CD4-positive, alpha-beta T cell treated with Interleukin-6 at 100 ng/mL for 8 hours (primary cell): ENCODE measurements at places on chromosomes 5 and 9.

DNA sequence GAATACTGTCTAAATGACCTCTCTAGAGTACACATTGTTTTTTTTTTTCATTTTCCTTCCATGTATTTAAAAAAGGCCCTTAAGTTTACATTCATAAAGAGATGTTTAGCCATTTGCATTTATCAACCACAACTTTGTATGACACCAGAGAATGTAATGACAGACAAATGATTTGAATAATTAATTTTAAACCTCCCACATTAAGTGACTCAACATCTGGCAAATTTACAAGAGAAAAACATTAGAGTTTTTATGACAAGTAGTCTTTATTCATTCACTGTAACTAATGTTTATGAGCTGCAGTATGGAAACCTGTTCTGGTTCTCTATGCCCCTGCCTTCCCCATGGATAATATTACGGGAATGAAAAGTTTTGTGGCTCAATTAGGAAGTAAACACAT lies 1093.8 kb upstream of the CDH9 start:
- no peak for DNase-seq

DNA sequence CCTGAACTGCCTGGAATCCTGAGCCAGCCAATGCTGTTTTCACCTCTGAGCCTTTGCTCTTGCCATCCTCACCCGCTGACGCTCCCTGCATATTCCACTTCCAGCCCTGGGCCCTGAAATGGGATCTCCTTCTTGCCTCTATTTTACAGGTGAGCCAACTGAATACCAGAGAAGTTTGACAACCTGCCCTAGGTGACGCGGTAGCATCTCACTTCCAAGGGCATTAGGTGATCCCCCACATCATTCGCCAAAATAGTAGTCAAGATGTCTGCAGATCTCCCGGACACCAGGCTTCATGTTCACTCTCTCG lies 43.5 kb downstream of the FOXI1 start:
- no peak for DNase-seq

- no peak for DNase-seq
Measured at GRCh38 chr9:114678795-114679194, 3.2 kb downstream of the TEX48 start.

GRCh38 chr5:135095052-135095715 lies 61.2 kb upstream of the PITX1 start:
- DNase-seq = no peak

DNA sequence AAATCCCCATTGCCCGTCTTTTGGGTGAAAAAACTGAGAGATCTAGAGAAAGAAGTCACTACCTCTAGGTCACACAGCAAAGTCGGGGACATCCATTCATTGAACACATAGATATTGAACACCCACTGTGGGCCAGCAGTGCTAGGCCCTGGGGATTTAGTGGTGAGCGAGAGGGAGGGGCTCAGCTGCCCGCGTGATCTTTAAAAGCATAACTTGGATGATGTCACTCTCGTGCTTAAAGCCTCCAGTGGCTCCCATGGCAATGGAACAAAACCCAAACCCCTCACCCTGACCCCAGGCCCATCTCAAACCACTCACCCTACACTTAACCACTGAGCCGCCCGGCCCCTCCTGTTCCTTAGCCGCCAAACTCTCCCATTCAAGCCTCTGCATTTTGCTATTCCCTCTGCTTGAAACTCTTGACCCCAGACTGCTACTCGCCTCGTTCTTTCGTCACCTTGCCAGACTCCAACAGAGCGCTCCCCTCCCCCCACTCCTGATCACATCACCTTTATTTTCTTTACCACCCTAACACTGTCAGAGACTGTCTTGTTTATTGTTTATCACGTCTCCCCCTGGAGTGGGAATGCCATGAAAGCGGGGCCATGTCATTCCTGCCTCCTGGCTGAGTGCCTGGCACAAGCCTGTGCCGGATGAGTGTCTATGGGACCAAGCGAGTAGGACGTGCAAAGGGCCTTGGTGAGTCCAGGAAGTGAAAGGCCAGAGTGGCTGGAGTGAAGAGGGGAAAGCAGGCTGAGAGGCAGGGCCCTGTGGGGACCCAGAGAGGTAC lies 710 bp upstream of the PIP5KL1 start:
- DNase-seq = no peak

GRCh38 chr9:113302792-113303418 lies at the start of gene RNF183:
Gene RNF183 (minus strand): TSS chr9:113303376. CDS start chr9:113298184, 5,192 bp downstream.
- DNase-seq = no peak

DNA sequence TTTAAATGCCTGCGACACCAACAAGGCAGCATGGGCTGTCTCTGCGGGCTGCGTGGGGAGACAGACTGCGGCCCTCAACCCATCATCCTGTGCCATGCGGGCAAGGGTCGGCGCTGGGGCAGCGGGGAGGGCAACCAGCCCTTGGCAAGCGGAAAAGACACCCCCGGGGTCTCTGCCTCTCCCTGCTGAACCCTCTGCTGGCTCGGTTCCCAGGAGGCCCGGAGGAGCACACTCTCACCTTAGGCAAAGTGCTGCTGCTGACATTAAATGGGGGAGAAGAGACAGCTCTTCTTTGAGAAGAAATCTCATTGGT lies 129.6 kb upstream of the PPP1R26 start:
- DNase-seq = no peak

DNA sequence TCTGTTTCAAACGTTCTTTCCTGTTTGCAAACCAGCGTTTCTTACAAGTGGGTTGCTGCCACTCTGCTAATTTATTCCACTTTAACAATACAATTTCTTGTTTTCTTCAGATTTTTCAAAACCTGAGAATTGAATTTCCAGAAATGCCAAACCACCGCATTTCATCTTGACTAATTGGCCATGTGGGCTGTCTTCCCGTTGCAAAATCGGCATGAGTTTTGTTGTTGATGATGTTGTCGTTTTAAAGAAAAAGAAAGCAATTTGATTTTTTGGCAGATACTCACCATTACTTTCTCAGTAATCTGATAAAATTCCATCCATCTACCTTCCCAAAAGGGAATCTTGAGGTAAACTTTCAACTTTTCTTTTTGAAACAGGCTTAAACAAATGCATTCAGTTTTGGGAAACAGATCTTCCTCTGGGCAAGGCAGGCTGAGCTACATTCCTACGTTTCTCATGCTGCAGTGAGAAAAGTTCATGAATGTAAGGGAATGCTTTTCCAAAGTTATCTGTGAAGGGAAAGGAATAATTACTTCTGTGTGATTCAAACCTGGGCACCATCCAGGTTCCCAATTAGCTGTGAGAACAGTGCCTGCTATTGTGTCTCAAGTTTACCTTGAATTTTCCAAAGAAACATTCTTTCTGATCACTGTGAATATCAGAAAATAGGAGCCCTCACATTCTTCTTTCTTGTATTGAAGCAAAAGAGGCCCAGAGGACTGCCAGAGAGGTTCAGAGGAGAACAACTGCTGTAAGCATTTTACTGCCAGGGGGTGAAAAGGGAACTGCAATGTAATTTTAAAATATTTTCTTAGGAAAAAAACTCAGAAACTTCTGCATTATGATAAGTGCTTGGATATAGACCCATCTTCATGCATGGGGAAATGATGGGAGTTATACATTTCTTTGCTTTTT lies 100.7 kb upstream of the TUT7 start:
- DNase-seq = no peak
